ENCODE measurements at places on chromosomes 7 and 10. TPM values are rescaled to one million over a fixed set of nuclear protein-coding genes. Genes with fewer than 3 reads are reported as not detected.

DNA sequence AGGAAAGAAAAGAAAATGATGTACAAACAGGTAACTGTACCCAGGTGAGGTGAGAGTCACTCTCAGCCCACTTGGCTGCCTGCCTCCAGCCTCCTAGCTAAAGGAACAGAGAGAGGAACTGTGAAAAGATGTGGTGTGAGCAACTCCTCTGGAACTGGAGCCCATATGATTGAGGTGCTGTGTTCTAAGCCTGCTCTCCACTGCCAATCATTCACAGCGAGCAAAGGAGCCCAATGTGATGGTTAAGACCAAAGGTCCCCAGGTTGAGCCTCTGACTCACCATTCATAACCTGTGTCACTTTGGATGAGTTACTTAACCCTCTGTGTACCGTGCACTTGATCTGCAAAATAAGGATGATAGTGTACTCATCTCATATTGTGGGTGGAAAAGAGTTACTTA, 868.1 kb upstream of the AUTS2 start:
- DNase-seq, result no peak

- no peak for DNase-seq
Measured at GRCh38 chr10:114577133-114577532, 80.9 kb downstream of the ABLIM1 start.

DNA sequence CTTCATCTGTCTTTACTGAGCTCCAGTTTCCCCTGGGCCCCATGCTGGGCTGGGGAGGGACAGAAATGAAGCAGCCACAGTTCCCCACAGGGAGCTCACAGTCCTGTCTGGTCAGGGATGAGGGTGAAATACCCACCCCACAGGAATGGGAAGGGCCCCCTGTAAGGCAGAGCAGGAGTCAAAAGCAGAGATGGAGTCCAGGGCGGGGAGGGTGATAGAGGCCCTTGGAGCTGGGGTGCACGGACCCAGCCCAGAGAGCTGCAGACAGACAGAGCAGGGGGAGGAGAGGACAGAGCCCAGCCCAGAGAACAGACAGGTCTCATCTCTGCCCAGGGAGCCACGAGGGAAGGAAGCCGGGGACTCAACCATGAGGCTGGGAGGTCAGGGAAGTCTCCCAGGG, 34.9 kb upstream of the ZNF488 start:
- DNase-seq, result no peak

The CYP2C19 gene
- total RNA-seq, result 0.35 TPM

- DNase-seq, result no peak
Measured at GRCh38 chr10:94108200-94108599, 114.5 kb downstream of the PLCE1 start.
